Urothelium cell line (cell line): ENCODE measurements at places on chromosomes 2 and 18.

- DNase-seq: no peak
Observed at GRCh38 chr18:26812462-26812861, 53.0 kb downstream of the AQP4 start.

DNA sequence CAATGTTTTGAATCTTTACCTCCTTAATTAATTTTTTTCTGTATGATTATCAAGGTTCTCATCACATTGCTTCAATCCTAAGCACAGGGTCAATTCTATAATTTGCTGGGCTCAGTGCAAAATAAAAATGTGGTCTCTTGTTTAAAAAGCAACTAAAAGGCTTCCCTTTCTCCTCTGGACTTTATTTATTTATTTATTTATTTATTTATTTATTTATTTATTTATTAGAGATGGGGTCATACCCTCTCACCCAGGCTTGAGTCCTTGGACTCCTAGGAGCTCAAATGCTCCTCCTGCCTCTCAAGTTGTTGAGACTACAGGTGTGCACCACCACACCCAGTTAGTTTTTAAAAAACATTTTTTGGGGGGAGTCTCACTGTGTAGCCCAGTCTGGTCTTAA is 710.1 kb upstream of the REG3G start:
- no peak for DNase-seq

DNA sequence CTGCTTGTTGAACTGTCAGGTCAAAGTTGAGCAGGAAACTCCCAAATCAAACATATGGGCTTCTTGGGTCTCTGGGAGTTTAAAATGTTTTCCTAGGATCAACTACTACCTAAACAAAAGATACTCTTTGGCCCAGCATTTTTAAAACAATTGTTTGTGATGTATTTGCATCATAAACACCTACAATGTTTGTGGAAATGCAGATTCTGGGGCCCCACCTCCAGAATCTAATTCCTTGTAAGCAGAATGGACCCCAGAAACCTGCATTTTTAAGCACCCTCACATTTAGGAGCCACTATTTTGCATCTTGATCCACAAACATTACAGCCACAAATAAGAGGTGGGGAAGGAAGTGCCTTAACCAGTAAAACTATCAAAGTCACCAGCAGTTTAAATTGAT is 104.1 kb downstream of the TMEM131 start:
- DNase-seq: no peak

GRCh38 chr2:197212344-197213262 is 98.0 kb downstream of the ANKRD44 start:
- no peak for DNase-seq

DNA sequence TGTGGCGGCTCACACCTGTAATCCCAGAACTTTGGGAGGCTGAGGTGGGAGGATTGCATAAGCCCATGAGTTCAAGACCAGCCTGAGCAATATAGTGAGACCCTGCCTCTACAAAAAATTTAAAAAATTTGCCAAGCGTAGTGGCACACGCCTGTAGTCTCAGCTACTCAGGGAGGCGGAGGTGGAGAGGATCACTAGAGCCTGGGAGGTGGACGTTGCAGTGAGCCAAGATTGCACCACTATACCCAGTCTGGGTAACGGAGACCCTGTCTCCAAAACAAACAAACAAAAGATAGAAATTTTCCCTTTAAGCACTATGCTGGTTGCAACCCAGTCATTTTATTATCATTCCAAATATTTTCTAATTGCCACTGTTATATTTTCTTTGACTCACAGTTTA is 32.3 kb downstream of the NPHP1 start:
- no peak for DNase-seq

GRCh38 chr2:200784215-200784614 is 27.5 kb upstream of the BZW1 start:
- no peak for DNase-seq

GRCh38 chr2:172465417-172466334 is 38.3 kb downstream of the ITGA6 start:
- peak; percentile 67 for DNase-seq

GRCh38 chr2:201118961-201119854 is 3.2 kb downstream of the CFLAR start:
- no peak for DNase-seq

DNA sequence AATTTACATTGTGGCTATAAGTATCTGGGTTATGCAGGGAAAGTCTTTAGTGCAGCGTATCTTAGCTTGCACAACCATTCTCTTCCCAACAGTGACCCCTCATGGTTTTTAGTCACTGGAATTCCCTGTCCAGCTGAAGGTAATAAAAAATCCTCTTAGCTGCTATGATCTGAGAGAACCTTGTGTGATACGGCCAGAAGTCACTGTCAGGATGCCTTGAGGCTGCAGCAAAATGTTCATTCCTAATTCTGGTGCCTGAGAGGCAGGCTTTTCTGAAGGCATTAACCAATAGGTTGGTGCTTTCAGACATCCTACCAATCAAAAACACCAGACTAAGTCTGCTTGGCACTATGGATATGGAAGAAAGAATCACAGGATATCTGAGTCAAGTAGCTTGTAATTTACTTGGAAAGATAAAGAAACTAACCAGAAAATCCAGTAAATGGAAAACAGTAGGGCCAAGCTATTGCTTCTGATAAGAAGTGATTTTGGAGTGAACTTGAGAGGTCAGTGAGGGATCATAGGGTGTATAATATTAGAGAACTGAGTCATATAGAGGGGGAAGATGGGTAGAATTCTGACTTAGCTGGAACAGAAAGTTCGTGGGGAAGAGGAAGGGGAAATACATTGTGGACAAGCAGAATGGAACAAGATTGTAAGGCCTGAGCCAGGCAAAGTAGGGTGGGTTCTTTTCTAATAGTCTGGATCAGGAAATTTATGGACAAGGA is 89.0 kb upstream of the SLC14A2 start:
- no peak for DNase-seq

GRCh38 chr2:37326866-37327634 is 2.4 kb upstream of the PRKD3 start:
- no peak for DNase-seq

GRCh38 chr18:3689986-3690763 is 240.2 kb downstream of the TGIF1 start:
- no peak for DNase-seq

DNA sequence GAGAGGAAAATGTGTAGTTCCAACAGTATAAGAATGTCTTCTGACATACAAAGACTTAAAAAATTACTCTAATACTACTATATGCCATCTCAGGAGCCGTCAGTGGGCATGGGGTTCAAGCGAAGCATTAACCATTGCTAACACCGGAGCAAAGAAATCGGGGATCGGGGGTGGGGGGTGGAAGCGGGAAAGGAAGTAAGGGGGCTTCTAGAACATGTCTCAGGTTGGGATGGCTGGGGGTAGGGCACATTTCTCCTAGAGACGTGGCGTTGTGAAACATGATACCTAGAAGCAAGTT is 702 bp downstream of the LMAN1 start:
- DNase-seq: no peak

DNA sequence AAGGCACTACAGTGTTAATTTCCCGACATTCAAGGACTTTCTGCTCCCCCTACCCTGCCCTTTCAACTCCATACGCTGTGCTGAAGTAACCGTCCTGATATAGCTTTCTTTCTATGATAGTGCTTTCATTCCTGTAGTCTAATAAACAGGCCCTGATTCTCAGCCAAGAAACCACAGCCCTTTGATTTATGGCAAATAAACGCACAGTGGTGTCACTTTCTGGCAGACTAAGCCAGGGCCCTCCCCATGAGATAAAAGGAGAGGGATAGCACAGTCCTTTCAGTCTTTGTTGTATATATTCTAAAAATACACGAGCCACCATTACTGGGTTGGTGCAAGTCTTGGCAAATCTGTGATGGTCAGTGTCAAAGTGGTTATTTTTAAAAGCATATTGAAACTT is 291.2 kb downstream of the ALPK2 start:
- DNase-seq: no peak

GRCh38 chr2:43114210-43114609 is 112.2 kb downstream of the ZFP36L2 start:
- DNase-seq: peak; percentile 64

DNA sequence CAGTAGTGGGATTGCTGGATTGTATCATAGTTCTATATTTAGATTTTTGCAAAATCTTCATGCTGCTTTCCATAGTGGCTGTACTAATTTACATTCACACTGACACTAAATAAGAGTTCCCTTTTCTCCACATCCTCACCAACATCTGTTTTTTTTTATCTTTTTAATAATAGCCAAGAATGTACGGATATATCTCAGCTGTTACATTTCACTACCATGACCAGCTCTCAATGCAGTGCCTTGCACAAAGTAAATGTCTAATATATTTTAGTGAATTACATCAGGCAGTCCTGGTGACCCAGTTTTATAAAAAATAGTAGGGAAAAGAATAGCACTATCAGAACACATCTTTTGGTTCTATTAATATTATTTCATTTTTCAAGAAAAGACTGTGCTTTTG is 161.8 kb downstream of the LNPK start:
- DNase-seq: no peak

DNA sequence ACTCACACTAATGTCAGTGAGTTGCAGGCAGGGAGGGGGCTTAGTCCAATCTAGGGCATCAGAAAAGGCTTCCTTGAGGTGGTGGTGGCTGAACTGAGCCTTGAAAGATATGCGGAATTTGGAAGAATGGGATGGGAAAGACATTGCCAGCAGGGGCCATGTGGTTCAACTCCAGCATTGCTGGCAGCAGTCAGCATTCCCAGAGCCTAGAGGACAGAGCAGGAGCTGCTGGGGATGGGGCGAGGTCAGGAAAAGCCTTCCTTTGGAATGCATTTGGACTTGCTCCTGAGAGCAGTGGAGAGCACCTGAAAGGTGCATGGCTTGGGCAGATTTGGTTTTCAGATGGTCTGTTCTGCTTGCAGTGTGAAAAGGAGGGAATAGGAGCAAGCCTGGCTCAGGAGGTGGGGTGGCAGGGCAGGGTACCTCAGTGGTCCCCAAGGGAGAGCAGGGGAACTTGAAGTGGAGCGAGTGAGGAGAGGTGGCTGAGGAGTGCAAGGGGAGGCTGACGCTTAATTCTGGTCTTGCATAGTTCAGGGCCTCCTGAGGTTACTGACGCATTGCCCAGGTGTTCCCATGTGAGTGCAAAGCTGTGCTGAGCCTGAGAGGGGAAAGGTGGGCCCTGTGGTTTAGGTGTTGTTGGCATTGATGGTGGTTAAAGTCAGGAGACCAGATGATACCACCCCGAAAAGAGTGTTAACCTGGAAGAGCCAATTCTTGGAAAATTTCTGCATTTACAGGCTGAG is 112.1 kb upstream of the MGAT5 start:
- no peak for DNase-seq

DNA sequence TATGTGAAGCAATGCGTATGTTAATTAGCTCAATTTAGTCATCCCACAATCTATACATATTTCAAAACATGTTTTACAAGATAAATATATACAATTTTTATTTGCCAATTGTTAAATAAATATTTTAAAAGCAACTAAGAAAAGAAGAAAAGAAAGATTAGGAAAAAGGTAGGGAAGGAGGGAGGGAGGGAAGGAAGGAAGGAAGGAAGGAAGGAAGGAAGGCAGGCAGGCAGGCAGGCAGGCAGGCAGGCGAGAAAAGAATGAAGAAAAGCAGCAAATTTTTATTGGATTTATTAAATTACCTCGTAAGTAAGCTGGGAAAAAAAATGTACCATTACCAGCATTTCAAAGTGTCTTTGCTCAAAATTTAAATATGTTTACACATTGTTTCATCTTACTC is 30.5 kb downstream of the NOL4 start:
- DNase-seq: no peak

DNA sequence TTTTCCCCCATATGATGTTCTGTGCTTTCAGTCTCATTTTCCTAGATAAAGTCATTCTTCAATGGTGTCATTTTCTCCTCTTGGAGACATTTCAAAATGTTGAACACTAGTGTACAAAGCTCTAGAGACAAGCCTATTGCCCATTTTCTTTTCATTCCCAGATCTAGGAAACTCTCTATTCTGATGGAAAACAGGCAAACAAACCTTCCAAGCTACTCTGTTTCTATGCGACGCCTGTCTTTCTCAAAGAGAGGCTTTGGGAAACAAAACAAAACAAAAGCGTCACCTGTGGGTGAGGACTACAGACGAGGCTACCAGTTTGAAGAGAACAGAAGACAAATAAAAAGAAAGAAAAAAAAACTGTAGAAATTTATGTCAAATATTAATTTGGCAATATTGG is 311.0 kb downstream of the CBLN2 start:
- no peak for DNase-seq

DNA sequence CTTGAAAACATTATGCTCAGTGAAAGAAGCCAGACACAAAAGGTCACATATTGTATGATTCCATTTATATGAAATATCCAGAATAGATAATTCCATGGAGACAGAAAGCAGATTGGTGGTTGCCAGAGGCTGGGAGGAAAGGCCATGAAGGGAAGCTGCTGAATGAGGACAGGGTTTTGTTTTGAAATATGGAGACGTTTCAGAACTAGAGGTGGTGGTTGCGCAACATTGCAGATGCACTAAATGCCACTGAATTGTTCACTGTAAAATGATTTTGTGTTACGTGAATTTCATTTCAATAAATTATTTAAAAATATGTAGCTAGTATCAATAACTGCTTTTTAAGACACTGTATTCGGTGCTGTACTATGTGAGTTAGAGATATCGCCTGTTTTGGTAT is 101.7 kb upstream of the ZNF236 start:
- DNase-seq: no peak

GRCh38 chr2:161208527-161209139 is 48.4 kb downstream of the TANK start:
- DNase-seq: peak; percentile 31

DNA sequence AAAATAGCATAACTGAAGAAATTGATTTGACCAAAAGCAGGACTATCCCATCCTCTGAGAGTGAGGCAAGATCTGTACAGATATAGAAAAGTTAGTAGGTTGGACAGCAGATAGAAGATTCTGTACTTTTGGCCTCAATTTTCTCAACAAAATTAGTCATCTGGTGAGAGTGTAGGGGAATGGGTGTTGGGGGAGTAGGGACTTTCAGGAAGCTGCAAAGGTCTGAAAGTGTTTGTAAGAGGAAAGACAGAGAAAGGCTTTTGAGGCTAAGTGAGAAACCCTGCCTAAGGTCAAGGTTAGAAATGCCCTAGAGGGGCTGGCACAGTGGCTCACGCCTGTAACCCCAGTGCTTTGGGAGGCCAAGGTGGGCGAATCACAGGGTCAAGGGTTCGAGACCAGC is 40.3 kb downstream of the DAPL1 start:
- DNase-seq: no peak

GRCh38 chr2:29966266-29966665 is 44.9 kb upstream of the ALK start:
- DNase-seq: no peak

GRCh38 chr2:208356846-208357574 is 49.6 kb upstream of the PTH2R start:
- DNase-seq: no peak

- DNase-seq: no peak
Observed at GRCh38 chr2:238879621-238880377, 31.9 kb downstream of the TWIST2 start.

GRCh38 chr18:48548011-48548771 is 9.4 kb downstream of the CTIF start:
- peak; percentile 21 for DNase-seq

DNA sequence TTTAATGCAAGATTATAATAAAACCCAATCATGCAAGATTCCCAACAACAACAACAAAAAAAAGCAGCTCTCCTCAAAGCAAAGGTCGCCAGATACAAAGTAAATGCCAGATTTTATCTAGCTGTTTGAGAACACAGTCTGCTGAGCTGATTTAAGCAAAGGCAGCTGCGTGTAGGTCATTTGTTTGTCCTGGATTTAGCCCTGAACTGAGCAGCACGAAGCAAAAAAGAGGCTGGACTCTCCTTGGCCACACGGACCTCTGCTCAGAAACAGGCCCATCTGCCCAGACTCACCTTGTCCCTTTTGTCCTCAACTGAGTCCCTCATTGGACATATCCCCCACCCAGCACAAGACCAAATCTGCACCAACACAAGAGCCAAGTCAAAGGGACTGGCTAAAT is 91.5 kb downstream of the PID1 start:
- DNase-seq: no peak

- no peak for DNase-seq
Observed at GRCh38 chr18:36454848-36455458, 157.4 kb downstream of the FHOD3 start.
